ENCODE measurements at places on chromosomes 11 and 22.

- no peak for DNase-seq
Observed at GRCh38 chr22:50101870-50102565, 12.2 kb downstream of the MOV10L1 start.

DNA sequence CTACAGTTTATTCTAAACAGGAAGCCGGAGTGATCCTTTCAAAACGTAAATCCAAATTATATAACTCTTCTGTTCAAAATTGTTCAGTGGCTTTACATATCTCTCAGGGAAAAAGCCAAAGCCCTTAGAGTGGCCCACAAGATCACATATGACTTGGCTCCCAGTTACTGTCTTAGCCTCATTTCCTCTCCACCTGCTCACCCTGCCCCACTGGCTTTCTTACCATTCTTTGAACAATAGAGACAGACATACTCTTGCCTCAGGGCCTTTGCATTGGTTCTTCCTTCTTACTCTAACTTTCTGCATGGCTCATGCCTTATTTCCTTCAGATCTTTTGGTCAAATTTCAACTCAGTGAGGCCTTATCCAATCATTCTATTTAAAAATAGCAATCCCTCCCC, 52.1 kb downstream of the STIM1 start:
- peak; percentile 47 for DNase-seq

- DNase-seq: no peak
Observed at GRCh38 chr22:39994566-39995392, at the start of gene FAM83F. FAM83F (plus strand) TSS chr22:39994954; CDS start chr22:39995043, 89 bp downstream.

DNA sequence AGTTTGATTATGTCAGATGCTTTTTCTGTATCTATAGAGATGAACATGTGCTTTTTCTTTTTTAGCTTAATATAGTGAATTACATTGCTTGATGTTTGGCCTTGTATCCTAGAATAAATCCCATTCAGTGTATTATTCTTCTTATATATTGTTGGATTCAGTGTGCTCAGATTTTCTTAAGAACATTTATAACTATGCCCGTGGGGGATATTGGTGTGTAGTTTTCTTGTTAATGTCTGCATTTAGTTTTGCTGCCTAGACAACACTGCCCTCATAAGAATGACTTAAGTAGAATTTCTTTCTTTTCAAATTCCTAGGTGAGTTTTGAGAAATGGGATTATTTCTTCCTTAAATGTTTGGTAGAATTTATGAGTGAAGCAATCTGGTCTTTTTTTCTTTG, 98.5 kb downstream of the TMEM135 start:
- DNase-seq: no peak

DNA sequence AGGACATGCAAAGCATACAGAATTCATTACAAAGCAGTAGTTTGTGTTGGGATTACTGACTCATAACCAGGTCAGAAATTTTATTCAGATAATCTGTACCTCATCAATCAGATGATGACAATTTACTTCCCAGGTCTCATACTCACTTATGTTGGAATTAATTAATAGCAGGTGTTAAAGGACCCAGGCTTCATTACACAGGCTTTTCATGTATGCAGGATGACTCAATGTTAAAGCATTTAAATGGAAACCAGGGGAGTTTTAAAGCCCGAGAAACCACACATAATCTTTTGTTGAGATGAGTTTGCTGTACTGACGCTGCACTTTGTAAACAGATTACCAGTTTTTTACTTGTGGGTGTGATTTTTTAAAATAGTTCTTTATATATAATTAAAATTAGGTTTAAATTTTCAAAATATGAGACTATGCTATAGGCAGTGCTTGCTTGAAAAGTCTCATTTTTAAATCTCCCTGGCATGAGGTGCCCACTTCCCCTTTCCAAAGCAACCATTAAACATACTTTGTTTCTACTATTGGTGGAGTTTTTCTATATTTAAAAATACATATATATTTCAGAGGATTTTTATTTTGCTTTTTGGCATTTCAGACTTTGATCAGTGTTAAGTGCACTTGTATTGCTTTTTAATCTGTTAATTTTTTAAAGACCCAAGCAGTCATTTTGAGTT, 41.0 kb downstream of the CEP57 start:
- DNase-seq: no peak

- DNase-seq: no peak
Observed at GRCh38 chr11:103031834-103032233, 60.1 kb downstream of the DCUN1D5 start.

DNA sequence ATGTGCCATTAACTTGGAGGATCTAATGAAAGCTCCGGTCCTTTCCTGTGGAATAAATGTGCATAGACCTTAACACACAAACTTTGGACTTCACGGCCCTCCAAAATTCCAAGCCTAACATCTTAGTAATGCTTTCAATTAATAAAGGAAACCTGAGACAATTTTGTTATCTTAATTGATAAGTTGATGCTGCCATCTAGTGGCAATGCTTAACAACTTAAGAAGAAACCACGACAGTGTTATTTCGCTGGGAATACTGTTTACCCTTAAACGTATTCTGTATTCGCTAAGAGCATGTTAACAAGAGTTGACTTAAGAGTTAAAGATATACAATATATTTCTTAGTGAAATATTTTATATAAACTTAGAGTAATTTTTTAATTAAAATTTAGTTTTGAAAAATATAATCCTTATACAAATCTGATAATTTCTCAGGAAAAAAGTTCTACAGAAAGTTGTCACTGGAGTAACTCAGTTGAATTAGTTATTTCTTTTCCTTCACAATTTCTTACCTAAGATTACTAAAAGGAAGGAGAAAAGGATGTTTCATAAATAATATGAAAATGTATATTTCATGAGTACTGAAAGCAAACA, 35.0 kb upstream of the OR9G4 start:
- DNase-seq: no peak

DNA sequence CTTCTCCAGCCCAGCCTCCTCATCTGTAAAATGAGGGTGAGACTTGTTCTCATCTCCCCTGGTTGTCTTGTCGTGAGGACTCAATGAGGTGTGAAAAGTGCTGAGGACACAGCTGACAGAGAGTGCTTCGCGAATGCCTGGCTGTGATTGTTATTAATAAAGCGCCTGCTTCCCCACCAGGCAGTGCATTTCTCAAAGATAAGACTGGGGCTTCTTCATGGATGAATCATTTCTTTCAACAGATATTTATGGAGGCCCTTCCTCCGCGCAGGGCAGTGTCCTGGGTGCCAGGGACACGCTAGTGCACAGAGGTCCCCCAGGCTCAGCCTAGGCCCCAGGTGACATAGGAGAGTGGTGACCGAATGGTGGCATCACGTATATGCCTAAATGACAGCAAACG, 34.3 kb upstream of the SHISAL1 start:
- DNase-seq: no peak

Measured in activated CD8-positive, alpha-beta memory T cell treated with anti-CD3 and anti-CD28 coated beads, Interleukin-2, amount 10 ng/mL, durations not matched to agents 7 days and 5 days (primary cell).